Pancreas (tissue), 10 donors: ENCODE measurements at places on chromosomes 6 and 20. TPM values are rescaled to one million over a fixed set of nuclear protein-coding genes. Genes with fewer than 3 reads are reported as not detected.
A peak's percentile ranks its signal among the peaks of the same experiment; 100 is the strongest.

DNA sequence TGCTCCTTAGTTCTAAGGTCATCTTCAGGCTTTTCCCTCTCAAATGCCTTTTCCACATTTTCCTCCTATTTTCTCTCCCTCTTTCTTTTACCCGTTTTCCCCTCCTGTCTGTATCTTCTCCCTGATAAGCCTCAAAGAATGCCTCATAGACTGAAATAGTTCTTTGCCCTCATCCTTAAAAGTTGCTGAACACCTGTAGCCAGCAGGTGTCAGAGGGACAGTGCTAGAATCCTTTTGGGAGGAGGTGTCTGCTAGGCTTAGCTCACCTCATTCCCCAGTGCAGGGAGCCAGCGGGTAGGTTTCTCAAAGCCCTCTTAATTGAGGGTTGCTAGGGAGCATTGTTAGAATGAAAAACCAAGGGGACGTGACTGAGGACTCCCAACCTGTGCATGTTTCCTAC is 204.0 kb downstream of the TSHZ2 start:
- no peak for DNase-seq

Gene TPBG
- 3.4 TPM for total RNA-seq

DNA sequence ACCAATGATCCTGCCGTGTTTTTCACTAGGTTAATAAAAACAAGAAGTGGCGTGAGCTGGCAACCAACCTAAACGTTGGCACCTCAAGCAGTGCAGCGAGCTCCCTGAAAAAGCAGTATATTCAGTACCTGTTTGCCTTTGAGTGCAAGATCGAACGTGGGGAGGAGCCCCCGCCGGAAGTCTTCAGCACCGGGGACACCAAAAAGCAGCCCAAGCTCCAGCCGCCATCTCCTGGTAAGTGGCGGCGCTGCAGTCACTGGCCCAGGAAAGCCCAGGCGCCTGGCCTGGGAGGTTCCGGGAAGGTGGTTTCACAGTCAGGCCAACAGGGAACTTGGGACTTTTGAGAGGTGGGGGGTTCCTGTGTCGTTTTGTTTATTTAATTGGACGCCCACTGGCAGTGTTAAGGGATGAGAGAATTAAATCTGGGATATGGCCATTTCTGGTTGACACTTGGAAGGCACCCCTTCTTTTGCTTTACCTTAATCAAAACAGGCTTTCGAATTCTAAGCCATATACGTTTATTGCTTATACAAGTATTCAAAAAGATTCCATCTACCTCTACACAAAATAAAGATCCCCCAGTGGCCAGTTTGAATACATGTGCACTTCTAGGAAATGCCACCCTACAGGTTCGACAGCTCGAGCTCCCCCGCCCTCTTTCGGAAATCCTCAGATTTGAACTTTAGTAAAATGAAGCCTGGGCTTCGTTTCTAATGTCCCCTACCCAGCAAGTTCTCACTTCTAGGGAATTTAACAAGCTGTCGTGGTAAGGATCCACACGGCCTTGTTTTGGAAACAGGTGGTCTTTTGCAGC is 138.9 kb downstream of the TMEM242 start:
- DNase-seq = peak; percentile 84

Gene PDE7B
- 0.41 TPM for total RNA-seq

DNA sequence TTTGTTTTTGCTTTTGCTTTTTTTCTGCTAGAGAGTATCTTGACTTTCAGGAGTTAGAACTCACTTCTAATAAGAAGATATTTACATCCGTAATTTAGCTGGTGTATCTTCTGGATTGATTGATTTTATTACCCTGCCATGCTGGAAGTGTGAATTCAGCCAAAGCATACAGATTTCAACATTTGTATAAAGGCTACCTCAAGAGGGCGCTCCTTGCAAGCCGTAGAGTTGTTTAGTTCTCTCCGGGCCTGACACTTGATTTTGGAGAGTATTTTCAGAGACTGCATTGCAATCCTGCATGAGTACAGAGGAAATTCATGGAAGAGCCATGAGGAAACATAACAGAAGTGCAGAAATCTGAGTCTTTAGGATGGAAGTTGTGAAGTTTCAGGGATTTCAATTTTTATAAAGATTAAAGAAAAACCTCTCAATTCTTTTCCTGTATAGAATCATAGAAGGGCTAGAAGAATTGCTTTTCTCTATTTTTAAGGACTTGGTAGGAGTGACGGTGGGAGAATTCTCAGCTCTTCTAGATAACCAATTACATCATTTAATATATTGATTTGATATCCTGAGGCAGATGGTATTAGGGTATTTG is 66.7 kb upstream of the TIAM2 start:
- DNase-seq = peak; percentile 57

GRCh38 chr6:95546148-95546547 is 31.2 kb upstream of the MANEA start:
- no peak for DNase-seq

- no peak for DNase-seq
These were observed 108.5 kb upstream of the PRND start for GRCh38 chr20:4613184-4613583.

GRCh38 chr20:63293456-63293855 is 470 bp downstream of the COL20A1 start:
- peak; percentile 78 for DNase-seq

- DNase-seq = no peak
These were observed 118.2 kb downstream of the RPS12 start for GRCh38 chr6:132932588-132932987.

- no peak for DNase-seq
These were observed 42.4 kb downstream of the SNX14 start for GRCh38 chr6:85551264-85551663.

Gene PRRT1
- 0.28 TPM for total RNA-seq

Gene CRISP3
- 4.8 TPM for total RNA-seq

Gene ADGRG6
- total RNA-seq = 8.2 TPM

Gene NMBR
- total RNA-seq = not detected

DNA sequence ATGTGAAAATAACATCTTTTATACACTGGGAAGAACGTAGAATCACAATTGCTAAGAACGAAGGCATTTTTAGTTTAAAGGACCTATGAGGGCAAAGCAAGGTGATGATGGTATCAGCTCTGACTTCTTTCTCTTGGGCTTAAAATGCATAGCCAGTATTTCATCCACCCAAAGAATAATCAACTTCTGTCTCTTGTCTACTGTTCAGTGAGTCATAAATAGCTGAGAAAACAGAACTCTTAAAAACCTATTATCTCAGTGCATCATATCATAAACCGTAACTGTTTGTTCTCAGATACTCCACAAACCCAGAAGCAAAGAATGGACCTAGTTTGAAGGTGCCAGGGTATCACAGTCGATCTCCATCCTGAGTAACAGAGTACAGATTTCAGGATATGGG is 5.2 kb downstream of the PHF10 start:
- DNase-seq = no peak

Gene COL21A1
- 0.55 TPM for total RNA-seq

- peak; percentile 5 for DNase-seq
These were observed 198.8 kb upstream of the CDYL start for GRCh38 chr6:4577406-4577805.

DNA sequence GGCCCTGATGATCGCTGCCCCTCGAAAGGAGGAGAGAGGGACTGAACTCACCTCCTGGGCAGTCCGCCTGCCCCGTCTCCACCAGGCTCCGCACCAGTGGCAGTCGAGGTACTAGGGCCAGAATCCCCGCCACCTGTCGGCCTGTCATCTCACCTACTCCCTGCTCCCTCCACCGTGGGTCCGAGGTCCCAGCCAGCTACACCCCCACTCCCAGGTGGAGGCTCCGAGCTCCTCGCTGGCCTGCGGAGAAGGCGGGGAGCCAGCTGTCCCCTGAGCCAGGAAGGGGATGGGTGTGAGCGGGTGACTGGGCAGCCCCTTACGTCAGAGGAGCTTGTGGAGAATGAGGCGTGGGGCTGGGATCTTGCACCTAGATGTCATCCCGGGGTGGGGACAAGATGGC is 1066.5 kb upstream of the MANEA start:
- no peak for DNase-seq

- no peak for DNase-seq
These were observed 132.7 kb downstream of the TSHZ2 start for GRCh38 chr20:53104884-53105283.

GRCh38 chr6:79048611-79049010 is 29.4 kb downstream of the PHIP start:
- DNase-seq = no peak

Gene TENT5A
- total RNA-seq = 2.8 TPM

DNA sequence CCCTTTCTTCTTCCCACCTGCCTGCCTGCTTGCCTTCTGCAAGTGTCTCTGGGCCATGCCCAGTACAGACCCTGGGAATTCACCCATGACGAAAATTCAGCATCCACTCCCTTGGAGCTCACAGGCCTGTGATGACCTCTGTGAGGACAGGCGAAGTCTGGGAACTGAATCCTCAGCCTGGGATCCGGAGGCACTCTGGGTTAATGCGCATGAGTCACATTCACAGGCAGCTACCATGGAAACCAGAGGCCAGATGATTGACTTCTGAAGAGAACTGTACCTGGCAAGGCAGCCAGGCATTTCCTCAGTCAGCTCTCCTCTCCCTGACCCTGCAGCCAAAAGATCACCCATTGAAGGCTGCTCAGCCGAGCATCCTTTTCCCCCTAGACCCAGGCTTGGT is 41.0 kb downstream of the SLC9A8 start:
- no peak for DNase-seq

Gene COL9A1
- total RNA-seq = not detected

DNA sequence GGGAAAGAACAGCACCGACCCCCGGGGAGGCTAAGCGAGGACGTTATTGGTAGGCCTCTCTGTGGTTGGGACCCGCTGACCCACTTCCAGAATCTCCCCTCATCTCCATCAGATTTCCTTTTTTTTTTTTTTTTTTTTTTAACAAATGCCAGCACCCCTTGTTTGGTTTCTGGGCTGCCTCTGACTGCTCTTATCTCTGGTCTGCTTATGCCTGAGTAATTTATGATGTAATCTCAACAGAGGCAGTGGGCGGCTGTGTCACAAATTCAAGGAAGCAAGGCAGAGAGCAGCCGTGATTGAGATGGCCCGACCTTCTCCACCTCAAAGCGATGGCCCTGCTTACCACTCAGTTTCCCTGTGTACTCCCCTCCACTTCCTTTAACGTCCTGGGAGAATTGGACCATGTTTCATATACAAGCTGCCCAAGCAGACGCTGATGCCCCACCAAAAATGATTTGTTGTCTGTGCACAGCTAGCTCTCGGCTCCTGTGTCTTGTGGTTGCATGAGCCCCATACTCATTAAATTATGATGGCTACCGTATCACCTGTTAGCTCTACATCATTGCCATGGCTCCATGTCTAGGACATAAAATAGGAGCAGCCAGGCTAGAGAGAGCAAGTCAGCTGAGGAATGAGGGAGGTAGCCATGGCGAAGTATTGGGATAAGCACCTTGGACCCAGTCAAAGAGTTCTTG is 98.1 kb downstream of the ZNF217 start:
- DNase-seq = no peak

Gene BPIFB2
- total RNA-seq = not detected

DNA sequence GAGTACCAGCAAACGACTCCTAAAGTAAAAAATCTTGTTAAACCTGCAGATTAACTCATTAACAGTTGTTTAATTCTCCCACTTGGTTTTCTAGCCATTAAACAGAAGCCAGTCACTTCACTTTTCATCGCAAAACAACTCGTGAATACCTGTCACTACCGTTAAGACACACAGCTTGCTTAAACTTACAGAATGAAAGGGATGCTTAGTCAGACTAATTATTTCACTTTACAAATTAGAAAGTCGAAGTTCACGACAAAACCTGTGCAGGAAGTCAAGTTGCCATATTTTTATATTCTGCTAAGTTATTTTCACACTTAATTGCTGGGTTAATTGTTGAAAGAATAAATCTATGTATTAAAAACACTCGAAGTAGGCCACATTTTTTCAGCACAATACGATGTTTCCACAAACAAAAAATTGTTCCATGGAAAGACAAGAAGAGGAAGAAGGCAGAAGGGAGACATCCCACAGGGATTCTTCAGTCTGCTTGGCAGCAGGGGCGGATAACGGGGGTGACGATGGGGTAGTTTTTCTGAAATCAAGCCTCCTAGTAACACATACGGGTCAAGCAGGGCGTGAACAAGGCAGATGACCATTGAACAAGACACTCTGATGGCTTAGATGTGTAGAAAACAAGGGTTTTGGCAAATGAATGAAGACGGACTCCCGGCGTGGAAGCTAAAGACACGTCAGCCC is 933 bp downstream of the SSR1 start:
- no peak for DNase-seq

Gene ADTRP
- total RNA-seq = not detected
